SJSA1 (cell line): ENCODE measurements at places on chromosomes 4 and X. TPM values are rescaled to one million over a fixed set of nuclear protein-coding genes. Genes with fewer than 3 reads are reported as not detected.

Gene PRPS1
- total RNA-seq: 72.0 and 117 TPM in 2 replicates

Gene CDS1
- total RNA-seq: 0.18 TPM in 1 of 2 replicates, not detected in the other

Gene YY2
- 0.53 and 1.7 TPM in 2 replicates for total RNA-seq

Gene CXCL5
- 0.47 TPM in 1 of 2 replicates, not detected in the other for total RNA-seq

Gene TTC29
- total RNA-seq: not detected in 2 replicates

Gene CFAP47
- not detected in 2 replicates for total RNA-seq
